ENCODE measurements at places on chromosomes 11 and 22. TPM values are rescaled to one million over a fixed set of nuclear protein-coding genes. Genes with fewer than 3 reads are reported as not detected.

DNA sequence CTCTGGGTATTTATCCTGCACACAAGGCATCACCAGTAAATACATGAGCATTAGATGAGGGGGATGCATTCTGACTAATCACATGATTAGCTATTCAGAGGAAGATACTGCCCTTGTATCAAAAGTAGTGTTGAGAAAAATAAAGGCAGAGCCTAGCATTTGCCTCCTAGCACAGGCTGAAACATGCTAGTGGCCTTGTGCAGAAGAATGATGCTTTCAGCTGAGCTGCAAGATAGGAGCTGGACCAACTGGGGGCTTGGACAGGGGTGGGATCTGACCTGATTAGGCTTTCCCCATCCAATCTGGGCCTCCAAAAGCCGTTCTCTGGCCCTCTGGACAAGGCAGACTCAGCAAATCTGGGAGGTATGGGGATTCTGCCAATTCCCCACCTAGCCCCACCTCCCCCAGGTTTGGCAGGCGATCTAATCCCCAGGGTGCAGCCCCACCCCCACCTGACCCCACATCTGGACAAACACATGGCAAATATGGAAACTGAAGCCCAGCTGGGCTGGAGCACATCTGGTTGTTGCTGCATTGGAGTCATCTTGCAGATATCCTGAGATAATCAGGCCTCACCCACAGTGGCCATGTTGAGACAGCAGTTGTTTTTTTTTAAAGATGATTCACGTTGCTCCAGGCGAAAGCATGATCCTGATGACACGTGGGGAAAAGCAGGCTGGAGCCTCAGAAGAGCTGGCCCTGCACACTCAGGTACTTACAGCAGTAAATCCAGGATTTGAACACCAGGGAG lies 4.4 kb upstream of the MISFA start:
- no peak for DNase-seq

The PTGDR2 gene
- 1.4 TPM for total RNA-seq

GRCh38 chr11:96905143-96905542 lies 515.3 kb downstream of the JRKL start:
- no peak for DNase-seq

- DNase-seq = peak; percentile 94
Measured at GRCh38 chr22:38114484-38115398, 4.3 kb upstream of the BAIAP2L2 start.

- peak; percentile 47 for DNase-seq
Measured at GRCh38 chr11:110908401-110909105, 196.3 kb upstream of the ARHGAP20 start.

- DNase-seq = no peak
Measured at GRCh38 chr22:30923168-30923900, 45.2 kb downstream of the MORC2 start.

The PHOX2A gene
- 1.2 TPM for total RNA-seq

The SYCE3 gene
- not detected for total RNA-seq

DNA sequence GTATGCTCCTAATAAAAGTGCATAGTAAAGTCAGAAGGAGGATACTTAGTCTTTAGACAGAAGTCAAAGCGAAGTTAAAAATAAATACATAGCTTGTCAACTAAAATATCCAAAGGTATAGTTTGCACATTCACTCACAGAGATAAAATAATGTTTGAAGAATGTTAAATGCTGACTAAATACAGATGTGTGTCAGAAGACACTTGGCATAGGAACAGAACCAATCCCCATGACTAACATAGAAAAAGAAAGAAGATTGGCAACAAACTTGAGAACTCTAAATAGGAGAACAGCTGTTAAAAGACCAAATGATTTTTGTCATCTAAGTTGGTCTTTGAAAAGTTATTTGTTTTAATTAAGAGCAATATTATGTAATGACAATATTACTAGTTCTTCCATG lies 1172.1 kb upstream of the RAG2 start:
- no peak for DNase-seq

DNA sequence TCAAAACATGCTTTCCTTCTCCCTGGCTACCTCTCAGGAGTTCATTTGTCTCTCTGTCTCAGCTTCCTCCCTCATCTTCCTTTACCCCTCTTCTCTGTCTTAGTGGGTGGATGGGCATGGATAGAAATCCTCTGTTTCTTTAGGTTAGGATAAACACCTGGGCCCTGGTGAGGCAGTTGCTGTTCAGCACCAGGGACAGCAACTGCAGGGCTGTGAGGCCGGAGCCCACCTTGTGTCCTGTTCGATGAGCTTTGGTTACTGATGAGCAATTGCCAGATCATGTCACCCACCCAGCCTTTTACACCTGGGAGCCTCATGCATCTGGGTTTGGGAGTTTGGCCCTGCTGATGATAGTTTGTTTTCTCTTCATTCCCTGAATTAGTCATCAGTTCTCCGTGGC lies 6.1 kb upstream of the CRYBB3 start:
- no peak for DNase-seq

DNA sequence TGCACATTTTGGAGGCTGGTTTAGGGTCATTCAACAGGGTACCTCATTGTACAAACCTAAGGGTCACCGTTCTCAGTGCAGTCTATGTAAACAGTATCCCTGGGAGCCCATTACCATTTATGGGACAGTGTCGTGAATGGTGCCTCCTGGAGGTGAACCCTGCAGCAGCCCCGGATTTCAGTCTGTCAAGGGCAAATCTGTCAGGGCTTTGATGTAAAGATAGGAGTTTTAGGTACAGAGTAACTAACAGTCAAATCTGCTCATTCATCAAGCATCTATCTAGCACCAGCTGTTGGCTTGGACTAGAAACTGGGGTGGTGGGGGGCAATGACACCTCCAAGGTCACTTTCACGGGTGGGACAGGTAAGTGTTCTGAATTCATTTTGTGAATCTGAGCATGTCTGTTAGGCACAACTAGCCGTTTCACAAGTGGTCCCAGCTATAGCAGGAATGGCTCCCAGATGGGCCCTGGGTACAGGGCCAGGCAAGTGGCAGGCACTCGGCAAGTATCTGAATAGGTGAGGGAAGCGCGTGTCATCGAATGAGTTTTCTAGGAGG lies 63.6 kb downstream of the PARVG start:
- DNase-seq = peak; percentile 60

- no peak for DNase-seq
Measured at GRCh38 chr11:69293819-69294505, at the start of gene MYEOV. Gene MYEOV, plus strand, starts transcription at chr11:69294155. Its CDS starts 1,200 bp downstream, at chr11:69295355.

The GGT1 gene
- total RNA-seq = 3.6 TPM

- no peak for DNase-seq
Measured at GRCh38 chr22:17436382-17436980, 67.2 kb downstream of the CECR2 start.

The MYEOV gene
- total RNA-seq = not detected

DNA sequence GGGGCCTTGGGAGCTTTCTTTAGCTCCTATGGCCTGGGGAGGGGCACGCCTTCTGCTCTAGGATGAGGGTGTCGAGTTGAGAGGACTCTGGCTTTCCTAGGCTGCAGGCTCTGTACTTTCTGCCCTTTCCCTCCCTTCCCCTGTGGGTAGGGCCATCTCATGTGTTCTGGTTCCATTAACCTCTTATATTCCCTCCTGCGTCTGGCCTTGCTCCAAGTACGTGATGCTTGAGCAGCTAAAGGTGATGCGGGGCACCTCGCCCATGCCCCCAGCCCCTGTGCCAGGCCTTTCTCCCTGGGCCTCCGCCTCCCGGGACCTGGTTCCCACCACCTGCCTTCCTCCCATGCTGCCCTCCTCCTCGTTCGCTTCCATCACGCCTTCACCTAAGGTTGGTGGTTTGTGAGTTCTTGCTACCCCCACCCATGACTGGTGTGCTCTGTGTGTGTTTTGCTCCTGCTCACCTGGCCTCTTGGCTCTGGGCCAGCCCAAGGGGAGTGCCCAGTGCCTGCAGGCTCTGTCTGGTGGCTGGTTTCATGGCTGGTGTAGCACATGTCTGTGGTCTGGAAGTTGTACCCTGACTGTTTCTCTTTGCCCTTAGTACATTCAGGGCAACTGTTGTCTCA lies 34.1 kb downstream of the PHLDB1 start:
- no peak for DNase-seq

GRCh38 chr11:120395778-120396177 lies 59.6 kb downstream of the ARHGEF12 start:
- no peak for DNase-seq

DNA sequence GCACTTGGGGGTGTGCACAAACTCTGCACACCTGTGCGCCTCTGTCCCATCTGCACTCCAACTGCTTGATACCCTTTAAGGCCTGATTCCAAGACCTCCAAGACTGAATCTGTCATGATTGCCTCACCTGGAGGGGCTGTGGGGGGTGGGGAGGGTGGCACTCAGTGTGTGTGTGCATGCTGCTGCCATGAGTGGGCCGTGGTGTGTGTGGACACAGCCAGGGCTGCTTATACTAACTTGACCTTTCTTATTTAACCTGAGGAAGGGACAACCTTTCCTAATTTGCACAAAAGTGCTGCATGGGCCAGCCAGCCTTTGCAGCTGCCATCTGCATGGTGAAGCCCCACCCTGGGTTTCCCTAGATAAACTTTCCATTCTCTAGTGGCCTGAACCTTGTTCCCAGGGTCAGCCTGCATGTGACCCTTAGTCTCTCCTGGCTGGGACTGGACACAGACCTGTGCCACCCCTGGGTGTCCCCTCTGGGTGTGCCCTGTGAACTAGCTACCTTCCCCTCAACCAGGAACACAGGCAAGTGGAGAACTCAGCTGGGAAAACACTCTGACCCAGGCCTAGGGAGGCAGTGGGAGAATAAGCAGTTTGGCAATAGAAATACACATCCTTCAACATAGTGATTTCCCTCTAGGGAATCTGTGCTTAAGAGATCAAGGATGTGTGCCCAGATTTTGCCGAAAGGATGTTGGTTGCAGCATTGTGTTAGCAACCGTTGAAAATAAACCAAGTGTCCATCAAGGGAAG lies 45.4 kb upstream of the DKK3 start:
- DNase-seq = no peak

DNA sequence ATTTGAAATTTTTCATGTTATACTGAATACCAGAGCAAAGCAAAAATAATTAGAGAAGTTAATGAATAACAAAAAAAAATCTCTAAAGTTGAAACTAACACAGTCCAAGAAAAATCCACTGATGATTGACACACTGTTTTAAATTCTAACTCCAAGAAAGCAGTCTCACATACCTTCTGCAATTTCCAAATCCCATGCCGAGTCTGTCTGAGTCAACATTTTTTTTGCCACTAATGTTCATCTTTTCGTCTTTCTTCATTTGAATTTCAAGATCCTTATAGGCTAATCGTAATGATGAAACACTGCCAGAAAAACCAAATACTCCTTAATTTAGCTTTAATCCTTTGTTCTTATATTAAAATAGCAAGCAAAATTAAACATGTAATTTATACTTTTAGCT lies 39.5 kb downstream of the ARFGAP3 start:
- DNase-seq = no peak

The CHRNA10 gene
- total RNA-seq = 0.83 TPM

DNA sequence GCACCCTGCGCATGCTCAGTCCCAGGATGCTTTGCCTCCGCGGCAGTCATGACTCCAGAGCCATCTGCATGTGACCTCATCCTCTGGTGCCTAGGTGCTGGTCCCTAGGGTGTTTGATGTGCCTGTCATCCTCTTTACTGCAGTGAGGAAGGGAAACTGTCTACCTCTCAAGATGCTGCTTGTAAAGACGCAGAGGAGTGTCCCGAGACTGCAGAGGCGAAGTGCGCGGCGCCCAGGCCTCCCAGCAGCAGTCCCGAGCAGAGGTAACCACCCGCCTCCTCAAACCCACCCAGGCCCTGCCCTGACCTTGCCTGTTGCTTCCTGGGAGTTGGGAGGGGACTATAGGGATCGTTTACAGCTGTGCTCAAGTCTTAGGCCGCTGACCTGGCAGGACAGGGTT lies 74.6 kb upstream of the GAL start:
- DNase-seq = no peak

Measured in esophagus muscularis mucosa (tissue), 4 donors.